T-helper 22 cell (primary cell): ENCODE measurements at places on chromosomes 3 and 15.

DNA sequence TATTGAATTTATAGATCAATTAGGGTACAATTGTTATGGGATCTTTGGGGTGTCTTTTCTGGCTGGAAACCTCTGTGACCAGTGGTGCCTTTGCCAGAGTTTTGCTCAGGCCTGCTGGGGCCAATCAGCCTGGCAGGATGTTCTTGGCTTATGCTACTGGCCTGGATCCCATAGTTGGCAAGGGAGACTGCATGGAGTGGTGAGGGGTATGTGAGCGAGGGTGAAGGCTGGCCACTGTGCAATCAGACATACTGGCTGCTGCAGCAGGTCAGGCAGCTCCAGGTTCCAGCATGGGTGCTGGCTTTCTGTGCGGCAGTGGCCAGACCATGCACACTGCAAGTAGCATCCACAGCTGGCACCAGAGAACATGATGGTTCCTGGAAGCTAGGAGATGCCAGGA lies 1053.2 kb upstream of the GBE1 start:
- no peak for DNase-seq

- no peak for DNase-seq
These were observed 101.0 kb downstream of the PEX5L start for GRCh38 chr3:179935710-179936109.

DNA sequence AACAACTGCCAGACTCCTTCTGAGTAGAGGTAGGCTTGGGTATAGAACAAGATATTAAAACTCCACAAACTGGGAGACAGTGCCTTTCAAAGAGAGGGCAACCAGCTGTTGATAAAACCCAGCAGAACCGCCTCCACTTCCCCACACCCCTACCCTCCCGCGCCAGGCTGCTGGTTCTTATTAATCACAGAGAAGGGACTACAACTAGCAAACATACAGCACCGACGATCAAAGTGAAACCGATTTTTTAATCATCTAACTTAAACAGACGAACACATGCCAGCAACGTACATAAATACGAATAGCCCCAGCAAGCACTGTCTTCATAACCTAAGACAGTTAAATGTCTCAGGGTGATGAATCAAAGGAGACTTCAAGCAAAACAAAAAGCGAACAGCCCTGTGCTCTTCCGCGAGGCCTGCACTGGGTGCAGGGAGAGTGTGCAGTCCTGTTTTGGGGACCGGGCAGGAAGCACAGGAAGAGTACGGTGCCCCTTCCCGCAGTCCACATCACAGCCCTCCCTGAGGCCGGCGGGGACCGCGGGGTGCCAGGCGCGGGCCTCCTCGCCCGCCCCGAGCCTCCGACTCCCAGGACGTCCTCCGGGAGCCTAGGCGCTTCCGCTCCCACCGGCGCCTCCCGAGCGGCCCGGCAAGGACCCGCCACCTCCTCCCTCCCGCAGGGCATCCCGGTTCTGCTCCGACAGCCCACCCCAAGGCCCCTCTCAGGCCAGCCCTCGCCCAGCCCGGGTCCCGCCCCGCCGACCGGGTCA lies 75.1 kb upstream of the VGLL4 start:
- no peak for DNase-seq

DNA sequence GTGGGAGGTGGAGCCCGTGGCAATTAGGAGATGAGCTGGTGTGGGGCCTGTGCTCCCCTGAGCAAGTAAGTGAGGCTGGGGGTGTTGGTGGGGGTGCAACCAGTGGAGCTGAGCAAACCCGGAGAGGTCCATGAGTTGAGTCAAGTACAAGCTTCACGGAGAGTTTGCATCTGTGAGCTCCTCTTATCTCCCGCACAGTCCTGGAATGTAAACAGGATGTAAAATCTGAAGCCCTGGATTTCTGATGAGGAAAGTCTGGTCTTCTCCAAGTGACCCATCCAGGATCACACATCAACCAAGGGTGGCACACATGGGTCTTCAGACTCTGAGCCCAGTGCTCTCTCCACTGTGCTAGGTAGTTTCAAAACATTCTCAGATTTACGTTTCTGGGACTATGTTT lies 67.8 kb downstream of the LSM3 start:
- no peak for DNase-seq

DNA sequence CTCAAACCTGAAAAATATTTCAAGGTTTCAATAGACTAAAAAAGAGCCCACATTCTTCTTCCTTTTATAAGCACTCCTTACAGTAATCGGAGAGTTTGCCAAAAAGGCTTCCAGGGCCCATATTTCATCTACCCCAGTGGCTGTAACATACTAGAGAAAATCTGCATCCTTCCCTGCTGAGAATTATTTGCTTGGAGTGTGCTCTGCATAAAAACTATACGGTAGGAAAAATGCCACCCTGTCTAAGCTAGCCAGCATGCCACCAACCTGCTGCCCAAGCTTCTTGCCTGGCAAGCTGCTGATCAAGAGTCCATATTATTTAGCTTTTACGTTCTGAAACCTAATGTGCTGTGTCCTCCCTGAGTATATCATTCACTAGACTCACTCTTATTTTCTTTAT lies 107.1 kb downstream of the FGF12 start:
- no peak for DNase-seq
